ENCODE measurements at places on chromosomes 5 and 9.

DNA sequence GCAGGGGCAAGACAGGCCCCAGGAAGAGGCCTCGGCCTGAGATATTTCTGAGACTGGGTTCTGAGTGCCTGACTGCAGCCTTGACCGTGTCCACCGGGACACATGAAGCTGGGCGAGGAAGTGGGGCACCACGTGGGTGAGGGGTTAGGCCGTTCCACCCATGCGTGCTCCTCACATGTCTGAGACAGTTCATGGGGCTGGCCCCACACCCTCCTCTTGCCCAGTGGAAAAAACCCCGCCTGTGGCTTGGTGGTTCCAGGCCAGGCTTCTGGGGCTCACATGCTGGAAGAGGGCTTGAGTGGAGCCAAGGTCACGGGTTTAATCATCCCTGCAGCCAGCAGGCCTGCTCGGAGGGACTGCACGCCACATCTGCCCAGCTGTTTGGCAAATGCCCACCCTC, 11.4 kb downstream of the HMCN2 start:
- DNase-seq = no peak

DNA sequence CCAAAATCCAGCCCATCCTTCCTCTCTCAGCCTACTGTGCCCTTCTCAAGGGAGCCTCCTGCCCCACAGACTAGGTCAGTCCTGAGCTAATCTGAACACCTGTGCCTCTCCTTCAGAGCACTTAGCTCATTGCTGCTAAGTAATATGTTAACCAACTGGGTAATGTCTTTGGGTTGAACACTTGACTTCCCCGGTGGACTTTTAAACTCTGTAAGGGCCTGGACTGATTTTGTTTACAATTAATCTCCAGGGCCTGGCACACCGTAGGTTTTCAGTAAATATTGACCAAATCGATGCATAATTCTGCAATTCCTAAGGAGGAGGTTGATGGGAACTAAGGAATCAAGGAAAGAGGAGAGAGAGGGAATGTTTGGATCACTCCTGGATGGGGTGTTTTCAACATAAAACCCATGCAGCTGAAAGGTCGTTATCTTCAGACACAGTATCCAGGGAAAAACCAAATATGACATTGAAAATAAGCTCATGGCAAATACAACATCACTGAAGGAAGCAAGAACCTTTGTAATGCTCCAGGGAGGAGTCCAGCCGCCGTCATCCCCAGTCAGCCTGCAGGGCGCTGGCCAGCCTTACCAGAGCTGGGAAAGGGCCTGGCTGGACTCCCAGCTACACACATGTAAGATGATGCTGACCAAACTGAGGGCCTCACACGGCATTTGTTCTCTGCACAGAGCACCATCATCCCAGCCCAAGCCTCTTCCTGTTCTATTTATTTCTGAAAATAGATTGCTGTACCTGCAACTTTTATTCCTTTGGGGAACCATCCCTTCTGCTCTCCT, 166.3 kb downstream of the C5orf15 start:
- no peak for DNase-seq

DNA sequence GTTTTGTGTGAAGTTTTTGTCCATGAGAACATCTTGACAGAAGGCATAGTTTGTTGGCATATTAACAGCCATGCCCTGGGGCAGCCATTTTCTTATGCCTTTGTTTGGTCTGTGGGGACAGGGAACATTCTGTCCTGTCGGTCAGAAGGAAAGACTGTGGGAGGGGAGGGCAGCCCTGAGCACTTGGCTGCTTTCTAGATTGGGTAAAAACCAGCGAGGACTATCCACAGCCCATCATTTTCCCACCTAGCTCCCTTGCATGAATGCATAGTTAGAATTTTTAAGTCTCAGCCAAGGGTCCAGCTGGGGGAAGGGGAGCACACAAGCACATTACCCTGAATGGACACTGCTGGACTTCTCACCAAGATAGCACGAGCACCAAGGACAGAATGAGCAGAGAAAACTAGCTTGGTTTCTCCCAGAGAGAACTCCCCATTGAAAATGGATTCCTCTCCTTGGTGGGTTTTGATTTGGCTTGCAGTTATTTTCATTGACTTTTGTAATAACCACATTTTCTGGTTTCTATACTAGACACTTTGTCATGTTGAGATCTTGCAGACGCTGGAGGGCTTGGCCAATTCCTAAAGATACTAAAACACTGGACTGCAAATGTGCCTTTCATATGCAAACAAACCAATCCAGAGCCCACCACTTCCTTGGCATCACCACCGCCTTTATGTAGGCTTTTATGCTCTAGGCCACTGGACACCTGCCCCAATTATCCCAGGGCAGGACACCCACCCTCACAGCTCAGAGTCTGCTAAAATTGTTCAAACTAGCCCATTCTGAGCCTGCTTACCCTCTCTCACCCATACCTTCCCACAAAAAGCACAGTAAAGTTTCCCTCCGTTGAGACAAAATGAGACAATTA, 129.9 kb downstream of the BOD1 start:
- no peak for DNase-seq

GRCh38 chr5:71887680-71888079, 168.6 kb downstream of the CARTPT start:
- DNase-seq = no peak

GRCh38 chr5:24510523-24510988, 134.2 kb downstream of the CDH10 start:
- DNase-seq = no peak

DNA sequence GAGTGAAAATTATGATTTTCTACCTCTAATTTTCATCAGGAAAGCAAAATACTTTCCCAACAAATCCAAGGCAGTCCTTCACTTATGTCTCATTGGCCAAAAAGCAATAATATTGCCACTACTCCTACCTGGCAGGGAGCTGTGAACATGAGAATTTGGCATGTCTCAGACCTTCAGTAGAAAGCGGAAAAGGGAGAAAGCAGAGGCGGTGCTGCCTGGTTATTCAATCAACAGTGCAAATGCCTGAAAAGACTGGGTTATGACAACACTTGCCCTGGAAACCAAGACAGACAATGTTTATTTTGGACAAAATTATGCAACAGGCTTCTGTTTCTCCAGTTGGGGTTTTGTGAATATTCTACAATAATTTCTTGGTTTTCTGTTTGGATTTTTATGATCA, 194.4 kb downstream of the TAF11L14 start:
- DNase-seq = no peak

- no peak for DNase-seq
Observed at GRCh38 chr9:104009826-104010225, 84.3 kb upstream of the SMC2 start.

- no peak for DNase-seq
Observed at GRCh38 chr5:15794052-15794985, 294.3 kb downstream of the FBXL7 start.

DNA sequence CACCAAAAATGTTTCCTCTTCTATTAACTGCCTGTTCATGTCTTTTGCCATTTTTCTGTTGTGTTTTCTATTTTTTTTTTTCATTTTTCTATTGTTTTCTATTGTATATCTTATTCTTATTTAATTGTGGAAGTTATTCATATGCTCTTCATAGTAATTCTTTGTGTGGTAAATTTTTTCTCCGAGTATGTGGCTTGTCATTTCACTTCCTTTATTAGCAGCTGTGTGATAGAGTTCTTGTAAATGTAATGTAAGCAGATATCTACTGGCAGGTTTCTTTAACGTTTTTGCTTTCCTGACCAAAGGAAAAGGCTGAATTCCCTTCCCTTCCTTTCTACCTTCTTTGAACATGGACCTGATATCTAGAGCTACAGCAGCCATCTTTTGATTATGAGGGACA, 5.8 kb upstream of the PLPP1 start:
- DNase-seq = no peak

DNA sequence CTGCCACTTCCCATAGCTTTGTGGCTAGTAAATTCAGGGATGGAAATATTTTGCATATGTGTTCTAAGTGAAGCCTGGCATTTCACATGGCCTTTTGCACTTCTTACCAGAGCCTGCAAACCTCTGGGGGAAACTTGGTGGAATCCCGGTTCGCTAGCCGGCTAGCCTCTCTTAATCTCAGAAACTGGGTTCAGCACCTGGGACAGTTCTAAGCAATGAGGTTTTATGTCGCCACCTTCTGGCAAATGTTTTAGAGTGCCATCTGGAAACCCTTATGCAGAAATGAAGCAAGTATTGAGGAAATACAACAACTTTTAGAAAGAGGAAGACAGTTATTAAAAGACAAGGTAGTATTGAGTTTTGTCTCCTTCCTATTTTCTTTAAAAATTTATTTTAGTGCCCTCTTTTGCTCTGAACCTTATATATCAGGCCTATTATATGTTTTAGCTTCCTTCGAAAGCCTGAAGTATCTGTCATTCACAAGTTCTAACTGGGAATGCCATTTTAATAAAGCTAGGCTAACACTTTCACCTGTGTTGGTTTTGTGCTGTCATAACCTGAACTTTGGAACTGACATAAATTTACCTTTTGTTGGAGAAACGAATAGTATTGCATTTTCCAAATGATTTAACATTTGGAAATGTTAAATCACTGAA, 963 bp upstream of the HTR1A start:
- no peak for DNase-seq

DNA sequence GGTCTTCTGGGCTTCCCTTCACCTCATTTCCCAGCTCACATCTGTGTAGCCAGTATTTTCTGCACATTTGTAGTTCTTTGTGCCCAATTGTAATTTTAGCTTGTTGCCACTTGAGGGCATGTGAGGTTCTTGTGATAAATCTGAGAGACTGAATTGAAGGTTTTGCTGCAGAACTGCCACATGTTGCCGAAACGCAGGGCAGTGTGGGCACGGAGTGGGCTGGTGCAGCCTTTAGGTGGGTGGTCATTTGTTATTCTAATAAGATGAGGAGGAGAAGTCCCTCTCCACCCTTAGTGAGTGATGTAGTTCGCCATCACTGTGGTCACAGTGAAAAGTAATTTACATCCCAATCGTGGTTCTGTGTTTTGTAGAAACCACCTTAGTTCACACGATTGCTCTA, 21.2 kb downstream of the OTULIN start:
- no peak for DNase-seq

GRCh38 chr5:77172713-77173328, 37.7 kb upstream of the PDE8B start:
- DNase-seq = no peak

- DNase-seq = no peak
Observed at GRCh38 chr5:35205186-35205585, 25.1 kb downstream of the PRLR start.

- no peak for DNase-seq
Observed at GRCh38 chr9:111900151-111900857, 3.7 kb downstream of the UGCG start.

- DNase-seq = no peak
Observed at GRCh38 chr5:60346393-60346792, 353.6 kb downstream of the DEPDC1B start.

DNA sequence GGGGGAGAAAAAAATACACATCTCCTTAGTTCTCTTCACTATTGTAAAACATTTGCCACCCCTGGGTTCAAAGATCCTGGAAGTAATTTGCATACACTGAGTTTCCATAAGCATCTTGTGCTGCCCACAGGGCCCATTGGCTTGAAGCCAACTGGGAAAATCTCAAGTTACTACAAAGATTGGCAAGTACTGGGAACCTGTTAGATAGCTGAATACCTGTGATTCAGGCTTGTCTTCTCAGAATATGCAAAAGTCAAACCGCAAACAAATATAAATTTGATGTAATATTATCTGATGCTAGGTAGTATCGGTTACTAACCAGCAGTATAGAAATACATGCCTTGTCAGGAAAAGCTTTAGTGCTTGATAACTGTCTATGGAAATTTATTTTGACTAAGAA, 156.9 kb upstream of the FST start:
- no peak for DNase-seq
